Astrocyte (in vitro differentiated cells and primary cell): ENCODE measurements at places on chromosomes 12 and 14. TPM values are rescaled to one million over a fixed set of nuclear protein-coding genes. Genes with fewer than 3 reads are reported as not detected.
A peak's percentile ranks its signal among the peaks of the same experiment; 100 is the strongest.

- DNase-seq = no peak
- no peaks in the 10 kb centered on the region for H3K4me1 ChIP-seq
- H3K27ac ChIP-seq = no peak overlapping the region
- H3K4me3 ChIP-seq = no peak overlapping the region
- no peaks in the 10 kb centered on the region for H3K36me3 ChIP-seq
Observed at GRCh38 chr12:119341988-119342387, 7.5 kb downstream of the CCDC60 start.

DNA sequence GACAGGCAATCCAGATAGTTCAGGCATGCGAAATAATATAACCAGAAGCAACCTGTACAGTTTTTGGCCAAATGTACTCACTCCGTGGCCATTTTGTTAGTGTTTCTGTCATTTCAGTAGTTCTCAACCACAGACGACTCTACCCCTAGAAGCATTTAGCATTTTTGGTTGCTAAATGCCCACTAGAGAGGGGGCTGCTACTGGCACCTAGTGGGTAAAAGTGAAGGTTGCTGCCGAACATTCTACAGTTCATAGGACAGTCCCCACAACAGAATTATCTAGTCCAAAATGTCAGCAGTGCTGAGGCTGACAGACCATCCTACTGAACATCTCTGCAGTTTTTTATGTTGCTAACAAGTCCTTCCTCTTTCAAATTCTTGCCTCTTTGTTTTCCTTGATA, 107.4 kb downstream of the TSHR start:
- no peaks in the 10 kb centered on the region for H3K4me1 ChIP-seq
- no peak for DNase-seq
- H3K4me3 ChIP-seq = no peak overlapping the region
- no peaks in the 10 kb centered on the region for H3K27me3 ChIP-seq
- H3K36me3 ChIP-seq = no peaks in the 10 kb centered on the region

GRCh38 chr14:21496453-21496852, 14.7 kb downstream of the METTL3 start:
- peaks cover 56% of the 10 kb centered on the region for H3K36me3 ChIP-seq
- no peaks in the 10 kb centered on the region for H3K4me1 ChIP-seq
- H3K27ac ChIP-seq = no peak overlapping the region
- DNase-seq = no peak
- H3K27me3 ChIP-seq = no peaks in the 10 kb centered on the region

DNA sequence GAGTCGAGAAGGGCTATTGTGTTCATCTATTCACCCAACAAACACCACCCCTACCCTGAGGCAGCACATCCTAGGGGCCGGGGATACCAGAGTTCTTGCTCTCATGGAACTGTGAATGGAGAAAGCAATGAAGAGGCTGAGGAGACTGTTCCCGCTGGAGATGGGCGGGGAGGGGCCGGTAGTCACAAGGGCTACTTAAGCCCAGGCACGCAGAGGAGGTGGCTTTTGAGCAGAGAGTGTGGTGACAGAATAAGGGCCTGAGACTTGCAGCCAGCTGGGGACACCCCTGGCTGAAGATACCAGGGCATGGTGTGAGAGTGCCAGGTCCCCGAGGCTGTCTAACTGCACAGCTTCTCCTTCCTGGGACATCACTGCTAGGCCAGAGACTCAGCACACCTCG, 114.1 kb upstream of the EVL start:
- no peak for DNase-seq
- no peak overlapping the region for H3K4me3 ChIP-seq
- peaks cover 3% of the 10 kb centered on the region for H3K27me3 ChIP-seq
- H3K4me1 ChIP-seq = peaks cover 7% of the 10 kb centered on the region
- H3K27ac ChIP-seq = no peak overlapping the region

DNA sequence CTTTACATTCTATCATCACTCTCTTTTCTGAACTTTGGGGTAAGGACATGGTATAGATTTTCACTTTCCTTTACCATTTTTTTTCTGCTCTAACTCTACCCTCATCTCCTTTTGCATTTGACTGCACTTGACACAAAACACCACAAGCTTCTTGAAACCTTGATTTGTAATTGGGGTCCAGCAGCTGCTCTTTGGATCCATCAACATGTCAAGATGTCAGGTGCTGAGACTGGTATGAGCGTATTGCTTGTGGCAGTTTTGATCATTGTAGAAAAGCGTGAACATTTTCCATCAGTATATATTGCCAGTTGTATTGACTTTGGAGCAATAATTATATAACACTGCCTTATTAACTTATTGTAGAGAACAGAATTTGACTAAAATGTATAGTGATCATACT, 838.6 kb downstream of the TRHDE start:
- no peak overlapping the region for H3K27ac ChIP-seq
- H3K4me1 ChIP-seq = no peaks in the 10 kb centered on the region
- no peaks in the 10 kb centered on the region for H3K36me3 ChIP-seq
- no peak for DNase-seq

DNA sequence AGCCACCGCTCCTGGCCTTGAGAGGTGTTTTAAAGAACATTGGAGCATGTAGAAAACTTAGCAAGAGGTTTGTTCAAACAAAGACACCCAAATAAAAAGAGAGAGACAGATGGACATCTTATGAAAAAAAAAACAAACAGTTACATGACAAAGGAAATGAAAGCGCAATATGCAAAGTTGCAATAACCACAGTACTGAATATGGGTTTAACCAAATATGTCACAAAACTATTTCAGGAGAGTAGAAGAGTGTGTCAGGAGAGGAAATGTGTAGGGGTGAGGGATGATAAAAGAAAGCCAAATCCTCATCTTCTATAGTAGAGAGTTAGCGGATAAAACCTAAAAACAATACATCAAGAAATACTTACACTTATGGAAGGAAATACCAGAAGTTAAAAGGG, 98.4 kb downstream of the GTF2A1 start:
- no peak for DNase-seq
- H3K4me3 ChIP-seq = no peak overlapping the region
- no peak overlapping the region for H3K27ac ChIP-seq
- H3K27me3 ChIP-seq = no peaks in the 10 kb centered on the region
- H3K36me3 ChIP-seq = no peaks in the 10 kb centered on the region
- H3K4me1 ChIP-seq = no peaks in the 10 kb centered on the region

DNA sequence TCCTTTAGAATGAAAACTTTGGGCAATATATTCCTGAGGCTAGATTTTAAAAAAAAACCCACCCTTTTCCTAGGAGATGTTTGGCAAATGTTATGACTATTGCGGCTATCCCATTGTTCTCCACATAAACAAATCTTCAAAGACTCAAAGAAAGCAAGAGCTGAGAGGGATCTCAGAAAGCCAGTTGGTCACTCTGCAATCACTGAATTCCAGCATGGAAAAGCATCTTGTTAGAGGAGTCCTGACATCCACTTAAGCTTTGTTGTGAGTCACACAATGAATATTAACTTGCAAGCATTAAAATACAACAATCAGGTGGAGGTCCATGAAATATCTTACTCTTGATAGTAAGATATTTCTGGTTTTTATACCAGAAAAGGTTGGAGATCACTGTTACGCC, 11.0 kb upstream of the PTPRB start:
- H3K4me1 ChIP-seq = peaks cover 53% of the 10 kb centered on the region
- H3K36me3 ChIP-seq = no peaks in the 10 kb centered on the region
- H3K4me3 ChIP-seq = no peak overlapping the region

- no peak overlapping the region for H3K27ac ChIP-seq
- no peaks in the 10 kb centered on the region for H3K36me3 ChIP-seq
- no peak overlapping the region for H3K4me3 ChIP-seq
Observed at GRCh38 chr12:126837697-126838096, 1429.3 kb upstream of the TMEM132C start.

DNA sequence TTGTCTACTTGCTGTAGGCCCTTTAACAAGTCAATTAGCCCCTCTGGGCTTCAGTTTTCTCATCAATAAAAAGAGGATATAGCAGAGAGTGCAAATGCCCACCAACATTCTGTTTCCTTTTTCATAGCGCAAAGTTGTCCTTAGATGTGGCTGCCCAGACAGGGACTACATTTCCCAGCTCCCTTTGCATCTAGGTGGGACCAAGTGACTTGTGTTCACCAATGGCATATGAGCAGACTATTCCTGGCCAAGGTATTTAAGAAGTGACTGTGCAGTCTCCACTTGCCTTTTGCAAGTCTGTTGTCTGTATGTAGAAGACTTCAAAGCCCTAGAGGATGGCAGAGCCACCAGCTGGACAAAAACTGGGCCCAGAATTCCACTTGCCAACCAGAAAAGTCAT, 59.7 kb downstream of the DAO start:
- H3K36me3 ChIP-seq = no peaks in the 10 kb centered on the region
- H3K27ac ChIP-seq = no peak overlapping the region
- peaks cover 8% of the 10 kb centered on the region for H3K27me3 ChIP-seq
- H3K4me1 ChIP-seq = no peaks in the 10 kb centered on the region

GRCh38 chr12:24562771-24563431, 386.0 kb downstream of the BCAT1 start:
- H3K4me1 ChIP-seq = peaks cover 10% of the 10 kb centered on the region
- no peaks in the 10 kb centered on the region for H3K36me3 ChIP-seq
- no peaks in the 10 kb centered on the region for H3K27me3 ChIP-seq

- DNase-seq = no peak
- H3K27me3 ChIP-seq = no peaks in the 10 kb centered on the region
- H3K4me3 ChIP-seq = peak overlapping the region; percentile 78
- no peak overlapping the region for H3K27ac ChIP-seq
- peaks cover 6% of the 10 kb centered on the region for H3K4me1 ChIP-seq
Observed at GRCh38 chr14:75063013-75063412, 811 bp downstream of the ACYP1 start.

KCNJ8 gene
- total RNA-seq = 0.93 and 1.0 TPM in 2 replicates

OR4E2 gene
- total RNA-seq = not detected in 2 replicates

CEBPE gene
- total RNA-seq = not detected in 2 replicates

PIP4P1 gene
- total RNA-seq = 19.5 and 19.8 TPM in 2 replicates

DACT1 gene
- total RNA-seq = 49.3 and 55.0 TPM in 2 replicates

SYCP3 gene
- total RNA-seq = not detected in 2 replicates

LRIG3 gene
- 96.0 and 129 TPM in 2 replicates for total RNA-seq

TMPRSS12 gene
- total RNA-seq = not detected in 2 replicates

AHSA1 gene
- 157 and 177 TPM in 2 replicates for total RNA-seq

TRPV4 gene
- total RNA-seq = 0.75 and 0.84 TPM in 2 replicates

HAL gene
- total RNA-seq = 0.10 and 0.20 TPM in 2 replicates

MGP gene
- not detected in 2 replicates for total RNA-seq
